Eye (tissue), 1 donor: ENCODE measurements at places on chromosomes 2 and 18.

DNA sequence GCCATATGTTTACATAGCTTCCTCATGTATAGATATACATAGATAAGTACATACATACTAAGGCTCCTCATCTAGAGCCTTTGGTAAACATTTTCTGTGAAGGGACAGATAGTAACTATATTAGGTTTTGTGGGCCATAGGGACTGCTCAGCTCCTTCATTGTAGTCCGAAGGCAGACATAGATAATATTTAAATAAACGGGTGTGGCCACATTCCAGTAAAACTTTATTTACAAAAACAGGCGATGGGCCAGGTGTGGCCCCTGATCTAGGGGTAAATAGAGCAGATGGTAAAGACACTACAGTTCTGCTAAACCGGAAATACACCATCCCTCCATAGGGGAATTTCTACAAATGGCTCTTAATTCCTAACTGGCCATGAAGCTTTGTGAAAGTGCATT is 7.3 kb downstream of the COQ10B start:
- DNase-seq = no peak

DNA sequence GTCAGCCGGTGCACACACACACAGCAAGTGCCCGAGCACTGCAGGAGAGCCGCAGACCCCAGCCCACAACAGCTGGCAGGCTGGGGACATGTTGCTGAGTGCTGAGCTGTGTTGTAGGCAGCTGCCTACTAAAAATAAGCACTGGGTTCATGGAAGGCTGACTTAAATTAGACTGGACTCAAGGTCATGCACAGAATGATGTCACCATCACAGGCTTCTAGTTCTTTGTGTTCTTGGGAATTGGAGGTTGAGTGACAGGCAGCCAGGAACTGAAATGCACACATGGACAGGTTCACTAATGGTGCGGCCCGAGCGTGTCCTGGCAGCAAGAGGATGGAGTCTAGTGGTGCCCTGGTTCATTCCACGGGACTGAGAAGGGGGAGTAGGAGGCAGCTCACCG is 71.3 kb downstream of the VWA3B start:
- peak; percentile 81 for DNase-seq

GRCh38 chr2:24485197-24485596 is 5.9 kb upstream of the NCOA1 start:
- DNase-seq = no peak

DNA sequence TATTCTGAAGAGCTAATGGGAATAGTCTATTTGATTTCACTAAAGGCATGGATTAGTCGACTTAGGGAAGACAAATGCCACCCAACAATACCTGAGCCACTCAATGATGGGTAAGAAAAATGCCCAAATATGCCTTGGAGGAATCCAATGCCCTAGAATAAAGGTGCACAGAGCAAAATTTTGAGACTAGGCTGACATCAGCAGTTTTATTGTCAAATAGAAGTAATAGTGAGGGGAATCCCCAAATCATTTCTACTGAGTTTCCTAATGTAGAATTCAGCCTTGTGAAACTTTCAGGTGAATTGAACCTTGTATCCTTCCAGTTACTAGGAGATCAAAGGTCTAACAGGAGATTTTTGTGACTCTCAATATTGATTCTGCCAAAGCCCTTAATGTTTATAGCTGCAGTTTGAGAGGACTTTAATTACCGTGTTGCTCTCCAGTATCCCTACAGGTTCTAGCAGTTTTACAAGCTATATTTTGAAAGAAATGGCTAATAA is 50.8 kb upstream of the THSD7B start:
- no peak for DNase-seq

- DNase-seq = no peak
Observed at GRCh38 chr2:180473456-180473855, 466.4 kb upstream of the CWC22 start.

DNA sequence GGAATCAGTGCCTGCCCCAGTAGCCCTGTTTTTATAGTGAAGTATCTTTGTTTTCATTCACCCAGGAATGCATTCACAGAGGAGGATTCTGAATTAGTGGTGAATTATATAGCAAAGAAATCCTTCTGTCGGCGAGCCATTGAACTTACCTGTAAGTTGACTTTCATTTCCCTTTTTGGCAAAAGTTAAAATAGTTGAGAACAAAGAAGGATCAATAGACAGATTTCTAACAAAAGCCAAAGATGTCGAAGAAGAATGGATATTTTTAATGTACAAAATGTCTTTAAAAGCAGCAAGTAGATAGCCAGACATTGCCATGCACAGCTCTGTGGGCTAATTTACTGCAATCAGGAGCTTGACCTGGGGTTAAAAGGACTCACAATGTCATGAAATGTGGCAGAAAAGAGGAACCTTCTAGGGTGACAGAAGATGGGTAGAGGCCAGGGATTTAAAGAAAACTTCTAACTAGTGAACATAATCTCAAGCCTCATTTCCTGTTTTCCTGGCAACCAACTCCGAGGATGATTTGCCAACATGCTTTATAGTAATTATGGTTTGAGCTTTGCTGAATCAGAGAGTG is 53.8 kb upstream of the TMEM87B start:
- no peak for DNase-seq

DNA sequence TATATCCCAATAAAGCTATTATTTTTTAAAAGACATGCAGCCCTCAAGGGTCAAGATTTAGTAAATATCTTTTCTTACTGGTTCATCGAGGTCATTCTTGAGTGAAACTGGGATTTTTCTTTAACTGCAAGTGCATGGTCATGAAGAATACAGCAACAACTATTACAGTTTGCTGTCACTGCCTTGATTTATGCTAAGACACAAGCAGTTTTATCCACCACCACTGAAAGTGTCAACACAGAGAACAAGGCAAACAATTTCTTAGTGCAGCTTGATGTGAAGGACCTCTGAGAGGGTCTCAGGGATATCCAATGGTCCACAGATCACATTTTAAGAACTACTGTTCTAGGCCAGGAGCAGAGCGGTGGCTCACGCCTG is 12.1 kb downstream of the SP3 start:
- no peak for DNase-seq

- peak; percentile 84 for DNase-seq
Observed at GRCh38 chr2:156892467-156893281, 364.8 kb upstream of the GALNT5 start.

DNA sequence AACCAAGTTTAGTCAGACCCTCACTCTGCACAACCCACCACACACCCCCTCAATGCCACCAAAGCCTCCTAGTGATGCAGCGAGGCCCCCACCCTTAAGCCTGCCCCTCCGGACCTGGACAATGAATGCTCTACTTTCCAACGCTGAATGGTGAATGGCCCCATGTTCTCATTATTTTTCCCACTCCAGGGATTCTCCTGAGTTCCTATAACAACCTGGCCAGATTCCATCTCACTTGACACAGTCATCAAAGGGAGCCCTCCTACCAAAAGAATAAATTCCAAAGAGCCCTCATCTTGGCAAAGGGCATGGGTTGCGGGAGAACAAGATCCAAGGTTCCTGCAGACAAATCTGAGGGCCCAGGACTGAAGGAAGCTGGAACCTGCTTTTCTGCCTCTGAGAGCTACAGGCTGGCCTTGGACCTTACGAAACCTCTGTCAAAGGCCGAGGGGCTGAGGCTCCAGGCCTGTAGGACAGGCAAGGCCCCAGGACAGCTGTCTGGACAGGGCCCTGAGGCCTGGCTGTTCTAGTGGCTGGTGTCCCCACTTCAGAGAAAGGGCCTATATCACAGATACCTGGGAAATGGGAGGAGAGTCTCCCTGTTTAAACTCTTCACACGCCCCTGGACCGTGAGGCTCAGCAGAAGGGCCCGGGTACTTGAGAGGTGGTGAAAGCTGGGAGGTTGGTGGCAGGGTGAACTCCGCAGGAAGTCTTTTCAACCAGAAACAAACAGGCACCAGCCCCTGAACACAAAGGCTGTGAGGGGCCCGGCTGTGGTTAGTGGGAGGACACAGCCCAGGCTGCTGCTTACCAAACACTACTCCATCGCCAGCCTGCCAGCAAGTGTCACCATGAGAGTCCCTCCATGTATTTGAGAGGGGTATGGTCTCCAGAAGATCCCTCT is 27.3 kb downstream of the SFXN5 start:
- no peak for DNase-seq

DNA sequence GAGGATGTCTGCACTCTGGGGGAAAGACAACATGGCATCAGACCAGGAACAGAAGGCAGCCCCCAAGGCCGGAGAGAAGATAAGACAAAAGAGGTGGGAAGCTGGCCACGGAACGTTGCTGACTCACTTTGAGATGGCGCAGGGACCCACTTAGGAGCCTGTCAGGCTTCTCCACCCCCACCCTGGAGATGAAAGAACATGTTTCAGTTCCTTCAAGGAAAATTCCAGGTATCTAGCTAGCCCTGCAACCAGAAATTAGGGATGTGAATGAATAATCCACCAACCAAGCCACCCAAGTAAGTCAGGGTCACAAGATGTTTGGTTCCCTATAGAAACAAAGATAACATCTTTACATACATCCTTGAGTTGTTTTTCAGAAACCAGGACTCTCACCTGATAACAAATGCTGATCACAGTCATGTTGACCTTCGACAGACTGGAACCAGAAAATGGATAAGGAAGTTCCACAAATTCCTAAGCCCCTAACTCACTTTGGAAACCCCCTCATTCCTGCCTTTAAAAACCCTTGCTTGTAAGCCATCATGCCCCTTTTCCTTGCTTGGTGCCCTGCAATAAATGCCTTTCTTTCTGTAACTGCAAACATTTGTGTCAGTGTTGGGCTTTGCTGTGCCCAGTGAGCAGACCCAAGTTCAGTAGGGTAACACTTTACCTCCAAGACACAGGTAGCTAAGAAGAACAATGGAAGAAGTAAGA is 31.9 kb downstream of the PSTPIP2 start:
- DNase-seq = no peak

DNA sequence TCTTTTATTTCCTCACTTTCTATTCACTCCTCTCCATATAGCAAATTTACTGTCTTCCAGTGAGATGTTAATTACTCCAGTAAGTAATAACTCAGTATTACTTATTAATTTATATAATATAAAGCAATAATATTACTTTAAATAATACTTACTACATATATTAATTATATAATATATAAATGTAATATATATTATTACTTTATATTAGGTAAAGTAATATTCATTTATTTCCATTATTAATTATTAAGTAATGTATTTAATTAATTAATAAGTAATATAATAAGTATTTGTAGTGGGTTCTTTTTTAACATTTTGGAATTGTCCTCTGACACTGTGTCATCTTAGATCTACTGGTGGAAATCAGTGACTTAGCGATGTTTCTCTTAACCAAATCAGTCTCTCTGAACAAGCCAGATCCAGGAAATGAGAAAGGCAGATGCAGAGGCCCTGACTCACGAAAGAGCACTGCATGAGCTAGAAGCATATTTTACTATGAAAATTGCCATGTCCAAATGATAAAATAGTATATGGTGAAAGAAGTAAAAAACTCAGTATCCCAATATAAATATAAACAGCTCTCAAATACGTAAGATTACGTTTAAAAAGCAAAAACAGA is 115.9 kb downstream of the DSEL start:
- no peak for DNase-seq

GRCh38 chr18:57048351-57048750 is 98.5 kb upstream of the BOD1L2 start:
- no peak for DNase-seq

- DNase-seq = no peak
Observed at GRCh38 chr18:69648486-69648885, 247.8 kb downstream of the DOK6 start.

DNA sequence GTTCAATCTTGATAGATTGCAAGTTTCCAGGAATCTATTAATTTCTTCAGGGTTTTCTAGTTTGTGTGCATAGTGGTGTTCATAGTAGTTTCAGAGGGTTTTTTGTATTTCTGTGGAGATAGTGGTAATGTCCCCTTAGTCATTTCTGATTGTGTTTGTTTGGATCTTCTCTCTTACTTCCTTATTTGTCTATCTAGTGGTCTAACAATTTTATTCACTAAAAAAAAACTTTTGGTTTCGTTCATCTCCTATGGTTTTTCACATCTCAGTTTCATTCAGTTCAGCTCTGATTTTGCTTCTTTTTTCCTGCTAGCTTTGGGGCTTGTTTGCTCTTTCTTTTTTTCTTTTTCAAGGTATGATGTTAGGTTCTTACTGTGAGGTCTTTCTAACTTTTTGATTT is 94.5 kb downstream of the SNTG2 start:
- DNase-seq = no peak

DNA sequence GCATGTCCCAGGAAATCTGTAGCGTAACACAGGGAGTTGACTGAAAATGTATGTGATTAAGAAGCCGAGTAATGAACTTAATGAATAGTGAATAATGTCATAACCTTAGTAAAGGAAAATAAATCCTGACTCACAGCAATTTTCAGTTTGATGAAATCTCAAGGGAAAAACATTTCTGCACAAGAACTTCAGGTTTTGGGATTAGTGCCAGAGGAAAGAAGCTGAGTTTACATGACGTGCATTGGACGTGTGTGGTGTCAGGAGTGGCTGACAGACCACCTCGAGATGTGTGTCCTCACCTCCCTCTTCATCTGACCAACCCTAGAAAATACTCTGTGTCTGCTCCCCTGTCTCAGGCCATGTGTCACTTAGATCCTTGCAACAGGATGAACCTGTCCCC is 39.1 kb downstream of the VWA3B start:
- DNase-seq = no peak

DNA sequence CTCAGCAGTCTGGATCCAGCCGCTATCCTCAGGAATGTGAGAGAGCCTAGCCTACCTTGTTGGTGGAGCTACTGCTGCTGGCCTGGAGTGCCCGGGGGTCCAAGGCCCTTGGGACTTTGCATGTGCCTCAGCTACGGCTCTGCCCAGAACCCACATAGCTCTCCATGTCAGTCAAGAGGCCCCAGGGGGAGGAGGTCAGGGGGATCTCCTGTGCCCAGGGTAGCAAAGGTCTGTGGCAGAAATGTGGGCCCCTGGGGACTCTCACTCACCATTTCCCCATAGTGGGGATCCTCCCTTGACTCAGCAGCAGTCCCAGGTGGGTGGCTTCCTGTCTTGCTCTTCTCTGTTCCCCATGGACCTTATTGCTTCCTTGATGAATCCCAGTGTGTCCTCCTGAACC is 342.7 kb upstream of the CHAC2 start:
- no peak for DNase-seq

- peak; percentile 30 for DNase-seq
Observed at GRCh38 chr2:64141674-64142405, 2.4 kb downstream of the PELI1 start.

DNA sequence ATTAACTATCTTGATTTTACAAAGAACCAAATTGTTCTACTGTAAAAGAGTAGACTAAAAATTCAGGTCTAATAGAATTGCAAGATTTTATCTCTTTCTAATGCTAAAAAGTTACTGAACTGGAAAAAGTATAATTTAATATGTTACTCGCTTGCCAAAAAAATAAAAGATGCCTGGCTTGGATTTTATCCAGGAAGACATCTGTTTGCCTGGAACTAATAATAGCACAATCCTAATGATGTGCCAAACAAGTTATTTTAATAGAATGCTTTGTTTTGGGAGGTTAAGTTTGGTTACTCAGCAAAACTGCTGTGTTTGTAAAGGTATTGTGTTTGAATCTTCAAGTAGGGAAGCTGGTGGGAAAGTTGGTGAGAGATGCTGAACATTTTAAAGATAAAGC is 19.4 kb upstream of the ZSWIM2 start:
- DNase-seq = no peak

GRCh38 chr2:197134206-197134605 is 176.4 kb downstream of the ANKRD44 start:
- DNase-seq = no peak

GRCh38 chr2:239532859-239533258 is 132.0 kb upstream of the HDAC4 start:
- DNase-seq = peak; percentile 55

- no peak for DNase-seq
Observed at GRCh38 chr2:176056406-176056805, 27.4 kb downstream of the EVX2 start.
